Right ventricle myocardium inferior (tissue), 1 donor: ENCODE measurements at places on chromosomes 5 and 9. TPM values are rescaled to one million over a fixed set of nuclear protein-coding genes. Genes with fewer than 3 reads are reported as not detected.

DNA sequence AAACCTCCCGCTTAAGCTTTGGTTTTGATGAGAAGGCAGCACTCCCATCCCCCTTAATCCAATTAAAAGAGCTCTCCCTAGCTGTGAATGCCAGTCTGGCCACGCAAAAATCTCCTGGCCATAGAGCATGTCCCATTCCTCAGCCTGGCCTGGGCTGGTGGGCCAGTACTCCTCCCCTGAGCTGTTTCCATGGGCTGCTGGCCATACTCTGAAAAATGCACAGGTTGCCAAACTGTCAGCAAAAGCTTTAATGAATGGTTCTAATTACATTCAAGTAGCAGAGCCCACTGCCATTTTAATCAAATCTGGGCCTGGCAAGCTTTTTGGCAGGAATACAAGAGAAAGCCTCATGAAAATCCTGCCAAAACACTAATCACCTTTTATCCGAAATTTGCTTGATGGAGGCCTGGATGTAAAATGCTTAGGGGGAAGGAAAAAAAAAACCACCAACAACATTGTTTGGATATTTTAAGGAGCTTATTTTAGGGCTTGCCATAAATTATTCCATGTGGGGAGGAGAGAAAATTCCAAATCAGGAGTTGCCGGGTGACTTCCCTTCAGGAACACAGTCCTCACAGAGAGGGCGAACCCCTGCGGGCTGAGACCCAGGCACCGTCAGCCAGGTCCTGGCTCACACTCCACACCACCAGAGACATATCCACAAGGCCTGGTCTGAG is 243.3 kb downstream of the SEC61B start:
- DNase-seq, result no peak

GRCh38 chr5:56152437-56152836 is 80.7 kb downstream of the ANKRD55 start:
- DNase-seq, result no peak

DNA sequence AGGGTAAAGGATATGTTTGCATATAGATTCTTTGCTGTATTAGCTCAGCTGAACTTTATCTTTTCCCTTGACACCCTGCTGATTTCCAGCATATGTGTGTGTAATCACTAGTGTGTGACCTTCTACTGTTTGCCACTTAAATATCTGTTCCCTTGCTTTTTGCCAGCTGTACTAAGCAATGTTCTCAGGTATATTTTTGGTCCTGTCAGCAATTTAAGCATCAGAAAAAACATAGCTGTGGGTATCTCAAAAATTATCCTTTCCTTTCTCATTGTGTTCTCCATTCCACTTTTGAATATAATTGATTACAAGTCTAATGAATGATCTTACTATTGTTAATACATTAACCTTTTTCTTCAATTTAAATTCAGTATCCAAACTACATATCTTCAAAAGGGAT is 59.2 kb upstream of the CDH10 start:
- no peak for DNase-seq

The AGXT2 gene
- not detected for total RNA-seq

DNA sequence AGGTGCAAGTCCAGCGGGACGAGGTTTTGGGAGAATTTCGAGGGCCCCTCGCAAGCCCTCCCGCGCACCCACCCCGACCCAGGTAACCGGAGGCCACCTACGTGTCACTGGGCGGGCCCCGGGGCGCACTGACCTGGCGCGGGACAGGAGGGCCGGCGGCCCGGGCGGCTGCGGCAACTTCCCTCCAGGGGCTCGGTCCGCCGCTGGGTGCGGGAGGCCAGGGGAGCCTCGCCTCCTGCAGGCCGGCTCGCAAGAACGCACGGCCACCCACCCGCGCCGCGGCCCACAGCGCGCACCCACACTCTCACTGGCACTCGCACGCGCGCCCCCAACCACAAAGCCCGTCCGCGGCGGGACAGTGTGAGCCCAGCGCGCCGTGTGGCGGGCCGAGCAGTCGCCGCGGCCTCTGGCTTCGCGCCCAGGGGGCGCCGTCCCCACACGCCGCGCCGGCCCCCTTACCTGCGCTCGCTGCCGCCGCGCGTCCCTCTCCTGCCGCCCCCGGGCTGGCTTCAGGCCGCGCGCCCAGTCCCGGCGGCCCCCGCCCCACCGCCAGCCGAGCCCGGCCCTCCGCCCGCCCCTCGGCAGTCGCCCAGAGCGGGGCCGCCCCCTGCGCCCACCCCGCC is 451 bp downstream of the LPAR1 start:
- DNase-seq, result peak; percentile 70

The ZBED3 gene
- total RNA-seq, result 6.5 TPM

The CYFIP2 gene
- 29.6 TPM for total RNA-seq

DNA sequence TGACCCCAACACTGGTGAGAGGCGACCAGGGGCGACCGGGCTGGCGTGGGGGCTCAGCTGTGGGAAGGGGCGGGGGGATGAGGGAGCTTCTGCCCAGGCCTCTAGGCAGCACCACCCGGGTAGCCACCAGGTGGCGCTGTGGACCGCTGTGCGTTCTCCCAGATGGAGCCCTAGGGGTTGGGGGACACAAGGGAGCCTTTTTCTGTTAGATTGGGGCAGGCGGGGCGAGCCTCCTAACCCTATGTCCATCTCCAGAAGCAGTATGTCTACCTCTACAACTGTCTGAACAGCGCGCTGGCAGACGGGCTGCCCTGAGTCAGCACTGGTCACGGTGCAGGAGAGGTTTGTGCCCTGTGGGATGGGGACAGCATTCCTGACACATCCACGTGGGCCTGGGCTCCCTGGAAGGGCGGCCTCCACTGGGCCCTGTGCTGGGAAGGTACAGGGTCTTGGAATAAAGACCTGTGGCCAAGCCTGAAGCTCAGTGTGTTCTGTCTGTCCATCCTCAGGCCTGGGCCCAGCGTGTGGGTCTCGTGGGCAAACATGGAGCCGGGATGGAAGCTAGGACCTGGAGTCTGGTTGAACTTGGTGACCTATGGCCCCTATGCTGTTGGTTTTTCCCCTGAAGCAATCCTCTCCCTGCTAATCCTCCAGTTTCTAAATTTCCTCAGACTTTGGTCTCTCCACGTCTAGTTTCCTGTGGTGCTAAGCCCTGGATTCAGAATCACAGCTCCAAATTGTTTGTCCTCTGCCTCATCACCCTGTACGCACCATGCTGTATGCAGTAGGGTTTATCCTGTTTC is 23.1 kb upstream of the SPTLC1 start:
- peak; percentile 88 for DNase-seq

DNA sequence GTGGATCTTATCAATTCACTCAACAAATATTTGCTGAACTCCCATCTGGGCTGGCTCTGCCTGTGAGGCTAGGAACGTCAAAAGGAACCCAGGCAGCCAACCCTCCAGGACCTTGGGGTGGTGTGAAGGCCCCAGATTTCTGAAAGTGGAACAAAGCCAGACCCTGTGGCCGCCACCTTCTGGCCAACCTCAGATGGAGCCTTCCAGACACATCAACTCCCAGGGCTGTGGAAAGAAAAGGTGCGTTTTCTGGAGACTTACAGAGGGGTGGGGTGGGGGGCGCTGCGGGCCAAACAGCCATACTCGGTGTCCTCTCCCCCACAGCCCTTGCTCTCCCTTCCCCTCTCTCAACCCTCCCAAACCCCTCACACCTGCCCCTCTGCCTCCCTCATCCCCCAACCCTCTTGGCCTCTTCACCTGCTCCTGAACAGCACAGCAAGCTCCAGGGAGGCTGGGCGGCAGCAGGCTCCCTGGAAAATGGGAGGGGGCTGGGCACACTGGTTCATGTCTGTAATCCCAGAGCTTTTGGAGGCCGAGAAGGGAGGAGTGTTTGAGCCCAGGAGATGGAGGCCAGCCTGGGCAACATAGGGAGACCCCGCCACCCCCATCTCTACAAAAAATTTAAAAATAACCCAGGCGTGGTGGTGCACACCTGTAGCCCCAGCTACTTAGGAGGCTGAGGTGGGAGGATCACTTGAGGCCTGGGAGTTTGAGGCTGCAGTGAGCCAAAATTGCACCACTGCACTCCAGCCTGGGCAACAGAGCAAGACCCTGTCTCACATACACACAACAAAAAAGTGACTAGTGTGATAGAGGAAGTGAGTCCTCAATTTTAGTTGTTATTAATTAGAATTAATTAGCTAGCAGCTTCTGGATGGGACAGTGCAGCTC is 45.0 kb upstream of the PRRC2B start:
- no peak for DNase-seq

- no peak for DNase-seq
Observed at GRCh38 chr5:96745844-96746531, 61.8 kb downstream of the ERAP1 start.

DNA sequence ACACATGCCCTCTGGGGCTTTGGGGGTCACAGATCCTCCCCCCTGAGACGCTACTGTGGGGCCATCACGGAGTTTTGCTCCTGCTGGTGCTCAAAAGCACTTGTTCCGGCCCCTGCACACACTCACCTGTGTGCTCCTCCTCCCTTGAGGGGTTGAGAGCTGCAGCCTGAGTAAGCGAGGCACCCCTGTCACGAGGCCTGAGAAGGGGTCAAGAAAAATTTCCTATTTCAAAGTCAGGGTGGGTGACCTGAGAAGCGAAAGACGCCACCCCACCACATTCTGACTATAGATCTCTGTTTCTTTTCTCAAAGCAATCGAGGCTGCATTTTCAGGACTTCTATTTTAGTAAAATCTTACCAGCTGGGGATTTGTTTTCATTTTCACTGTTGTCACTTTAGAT is 138.5 kb downstream of the DCP2 start:
- DNase-seq, result no peak

- no peak for DNase-seq
Observed at GRCh38 chr9:98333703-98334582, 78.5 kb upstream of the TBC1D2 start.

GRCh38 chr9:130107234-130107861 is 53.6 kb downstream of the GPR107 start:
- DNase-seq, result peak; percentile 88

GRCh38 chr5:159184858-159185381 is 24.4 kb downstream of the RNF145 start:
- DNase-seq, result no peak

The PLAC8L1 gene
- total RNA-seq, result not detected

- DNase-seq, result no peak
Observed at GRCh38 chr9:19788614-19789271, at the start of gene SLC24A2. TSS of gene SLC24A2 (minus strand) at chr9:19789037.

GRCh38 chr5:180441564-180442051 is 52.6 kb upstream of the CNOT6 start:
- DNase-seq, result no peak

The LRRC26 gene
- not detected for total RNA-seq

The RPS14 gene
- 1,267 TPM for total RNA-seq

- no peak for DNase-seq
Observed at GRCh38 chr5:163809473-163809872, 304.1 kb downstream of the MAT2B start.

DNA sequence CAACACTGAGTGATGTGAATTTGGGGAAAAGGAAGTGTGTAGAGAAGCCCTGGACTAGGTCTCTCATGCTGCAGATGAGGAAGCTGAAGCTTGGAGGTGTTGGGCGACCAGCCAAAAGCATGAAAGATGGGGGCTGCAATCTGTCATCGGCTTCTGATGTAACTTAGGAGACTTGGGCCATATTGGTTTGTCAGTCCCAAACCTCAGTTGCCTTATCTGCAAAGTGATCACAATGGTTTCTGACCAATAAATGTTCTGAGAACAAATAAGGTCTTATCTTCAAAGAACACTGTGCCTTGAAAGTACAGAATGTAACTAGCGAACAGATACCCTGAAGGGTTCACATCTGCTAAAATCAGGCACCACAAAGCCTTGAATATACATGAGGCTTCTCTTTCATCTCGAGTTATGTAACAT is 198.4 kb upstream of the NR3C1 start:
- no peak for DNase-seq

The JAK2 gene
- total RNA-seq, result 17.6 TPM

- peak; percentile 13 for DNase-seq
Observed at GRCh38 chr9:134191455-134192209, 27.3 kb upstream of the RNU6ATAC start.

DNA sequence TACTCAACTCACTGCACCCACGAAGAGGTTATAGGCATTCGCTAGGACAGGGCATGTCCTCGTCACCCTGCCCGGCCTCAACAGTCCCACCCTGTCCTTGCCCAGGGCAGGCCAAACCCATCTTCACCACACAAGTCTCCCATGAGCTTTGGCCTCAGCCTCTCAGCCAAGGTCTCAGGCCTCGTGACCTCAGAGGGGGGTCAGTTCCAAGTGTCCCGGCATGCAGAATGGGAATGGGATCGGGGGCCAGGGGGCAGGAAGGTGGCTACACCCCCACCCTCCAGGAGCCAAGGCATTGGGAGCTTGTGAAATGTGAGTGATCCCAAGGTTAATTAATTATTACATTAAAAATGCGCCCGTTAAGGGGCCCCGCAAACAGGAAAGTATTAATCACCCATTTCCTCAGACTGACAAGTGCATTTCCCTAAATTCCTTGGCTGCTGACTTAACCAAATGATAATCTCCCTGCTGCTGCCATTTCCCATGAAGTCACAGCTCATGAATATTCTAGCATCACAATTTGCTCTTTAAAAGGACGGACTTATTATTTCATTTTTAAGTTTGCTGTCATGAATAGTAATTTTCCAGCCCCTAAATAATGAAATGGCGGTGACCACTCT is 8.0 kb upstream of the UBAC1 start:
- DNase-seq, result no peak

- no peak for DNase-seq
Observed at GRCh38 chr5:34620185-34620584, 35.9 kb upstream of the RAI14 start.

The TAF11L5 gene
- not detected for total RNA-seq

- no peak for DNase-seq
Observed at GRCh38 chr9:2819165-2819564, 24.7 kb downstream of the PUM3 start.

GRCh38 chr9:33379666-33380389 is 22.5 kb downstream of the AQP7 start:
- DNase-seq, result no peak

- no peak for DNase-seq
Observed at GRCh38 chr9:95132366-95133324, 184.9 kb downstream of the FANCC start.

DNA sequence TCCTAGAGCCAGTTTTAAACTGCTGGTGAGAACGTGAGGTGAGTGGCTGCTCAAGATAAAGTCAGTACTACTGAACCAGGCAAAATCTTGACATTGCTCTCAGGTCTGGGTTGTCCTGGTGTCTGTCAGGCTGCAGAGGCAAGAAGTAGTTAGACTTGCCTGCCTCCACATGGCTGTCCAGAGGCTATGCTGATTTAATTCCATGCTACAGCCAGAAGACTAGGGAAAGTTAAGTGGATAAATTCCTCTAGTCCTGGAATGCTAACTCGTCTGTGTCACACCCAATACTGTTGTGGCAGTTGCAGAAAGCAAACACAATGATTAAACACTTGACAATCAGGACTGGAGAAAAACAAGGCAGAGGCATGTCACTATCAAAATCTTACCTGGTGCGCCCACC is 118.9 kb downstream of the ACER2 start:
- DNase-seq, result no peak

The CFAP157 gene
- total RNA-seq, result not detected

DNA sequence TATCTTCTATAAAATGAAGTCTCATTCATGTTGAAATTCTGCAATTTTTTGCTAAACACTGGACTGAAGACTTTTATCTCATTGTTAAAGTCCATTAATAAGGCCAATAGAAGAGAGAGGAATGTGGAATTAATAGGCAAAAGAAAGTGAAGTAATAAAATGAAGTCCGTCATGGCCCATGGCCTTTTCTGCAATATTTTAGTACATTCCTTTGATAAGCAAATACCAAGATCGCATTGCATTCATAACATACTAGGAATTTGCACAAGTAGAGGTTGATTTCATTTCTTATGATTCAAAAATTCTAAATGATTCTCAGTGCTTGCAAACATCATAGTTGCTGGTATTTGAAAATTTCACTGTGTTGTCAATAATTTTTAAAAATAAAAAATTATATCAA is 664.0 kb downstream of the NR2F1-AS1 start:
- DNase-seq, result no peak

The NSA2 gene
- 45.1 TPM for total RNA-seq

GRCh38 chr9:13412331-13412730 is 132.8 kb upstream of the MPDZ start:
- DNase-seq, result no peak
